ENCODE measurements at places on chromosomes 2 and 18.

GRCh38 chr2:165017966-165018596, 62.8 kb upstream of the SLC38A11 start:
- no peak for DNase-seq

DNA sequence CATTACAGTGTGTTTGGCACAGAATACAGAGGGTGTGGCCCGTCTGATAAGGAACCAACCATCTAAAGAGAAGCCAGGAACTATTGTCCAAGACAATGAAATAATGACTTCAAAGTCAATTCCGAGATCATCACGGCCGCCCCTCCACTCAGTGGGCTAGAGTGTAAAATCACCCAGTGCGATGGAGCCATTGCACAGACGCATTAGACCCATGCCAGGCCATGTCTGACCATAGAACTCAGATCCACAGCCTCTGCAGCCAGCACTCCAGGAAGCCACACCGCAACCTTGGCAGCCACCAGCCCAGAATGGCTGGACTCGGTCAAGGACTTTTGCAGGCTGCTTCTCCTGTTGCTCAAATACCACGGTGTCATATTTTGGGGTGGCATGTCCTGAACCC, 835.7 kb downstream of the DCDC2C start:
- DNase-seq: no peak

GRCh38 chr2:38731090-38731489, 20.1 kb downstream of the SRSF7 start:
- DNase-seq: no peak

- DNase-seq: no peak
Measured at GRCh38 chr2:237870126-237870525, 10.7 kb downstream of the RAMP1 start.

DNA sequence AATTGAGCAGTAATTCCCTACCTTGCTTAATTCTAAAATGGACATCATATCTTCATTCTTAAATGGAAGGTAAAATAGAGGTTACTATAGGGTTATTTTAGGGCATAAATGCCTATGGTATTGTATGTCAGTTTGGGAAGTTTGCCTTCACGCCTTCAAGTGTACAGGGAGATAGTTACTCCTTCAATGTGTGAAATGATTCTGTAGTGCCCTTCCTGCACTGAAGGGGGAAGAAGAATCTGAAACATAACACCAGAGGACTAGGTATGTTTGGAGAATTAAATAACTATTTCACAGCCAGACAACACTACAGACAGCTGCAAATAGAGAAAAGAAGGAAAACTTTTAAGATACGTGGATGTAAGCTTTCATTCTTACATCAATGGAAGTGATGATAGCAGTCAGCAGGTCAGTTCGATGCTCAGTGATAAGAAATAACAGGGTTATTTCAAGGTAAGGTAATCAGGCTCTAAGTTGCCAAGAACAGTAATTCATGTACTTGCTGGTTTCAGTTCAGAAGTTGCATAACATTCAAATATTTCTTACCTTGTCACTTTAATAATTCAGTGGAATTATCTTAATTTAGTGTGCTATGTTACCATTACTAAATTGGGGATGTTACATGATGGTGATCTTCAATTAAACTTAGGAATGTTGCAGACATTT, 4.0 kb downstream of the PKP4 start:
- DNase-seq: no peak

DNA sequence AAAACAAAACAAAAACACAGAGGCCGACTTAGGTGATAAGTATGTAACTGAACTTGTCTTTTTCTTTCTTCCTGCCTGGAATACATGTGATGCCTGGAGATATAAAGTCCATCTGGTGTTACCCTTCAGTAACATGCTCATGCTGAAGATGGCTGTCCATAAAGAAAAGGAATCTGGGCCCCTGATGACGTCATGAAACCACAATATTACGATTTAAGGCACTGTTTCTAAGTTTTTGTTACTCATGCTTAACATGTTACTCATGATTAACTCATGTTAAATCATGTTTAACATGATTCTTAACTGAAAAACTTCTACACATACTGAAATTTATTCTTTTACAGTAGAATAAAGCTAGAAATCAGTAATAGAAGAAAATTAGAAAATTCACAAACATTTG, 49.0 kb downstream of the STRADB start:
- no peak for DNase-seq

GRCh38 chr2:230931556-230932231, 6.7 kb upstream of the GPR55 start:
- no peak for DNase-seq

GRCh38 chr18:37299471-37300304, 265.9 kb downstream of the CELF4 start:
- DNase-seq: peak; percentile 53

DNA sequence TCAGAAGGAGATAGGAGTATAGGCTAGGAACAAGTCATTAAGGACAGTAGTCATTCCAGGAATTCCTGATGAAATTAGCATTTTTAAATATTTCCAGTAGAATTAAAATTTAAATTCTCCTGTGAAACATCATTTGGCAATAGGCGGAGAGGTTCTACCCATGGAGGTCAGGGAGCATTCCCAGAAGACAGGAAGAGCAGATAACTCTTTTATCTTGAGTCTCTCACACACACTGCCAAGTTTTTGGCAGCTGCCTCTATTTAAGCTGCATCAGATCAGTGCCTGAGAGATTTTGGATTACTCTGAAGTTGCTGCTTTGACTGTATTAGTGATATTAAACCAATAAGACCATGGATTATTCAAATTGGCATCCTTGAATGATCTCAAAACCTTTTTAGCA, 714.7 kb downstream of the EPHA4 start:
- DNase-seq: no peak

DNA sequence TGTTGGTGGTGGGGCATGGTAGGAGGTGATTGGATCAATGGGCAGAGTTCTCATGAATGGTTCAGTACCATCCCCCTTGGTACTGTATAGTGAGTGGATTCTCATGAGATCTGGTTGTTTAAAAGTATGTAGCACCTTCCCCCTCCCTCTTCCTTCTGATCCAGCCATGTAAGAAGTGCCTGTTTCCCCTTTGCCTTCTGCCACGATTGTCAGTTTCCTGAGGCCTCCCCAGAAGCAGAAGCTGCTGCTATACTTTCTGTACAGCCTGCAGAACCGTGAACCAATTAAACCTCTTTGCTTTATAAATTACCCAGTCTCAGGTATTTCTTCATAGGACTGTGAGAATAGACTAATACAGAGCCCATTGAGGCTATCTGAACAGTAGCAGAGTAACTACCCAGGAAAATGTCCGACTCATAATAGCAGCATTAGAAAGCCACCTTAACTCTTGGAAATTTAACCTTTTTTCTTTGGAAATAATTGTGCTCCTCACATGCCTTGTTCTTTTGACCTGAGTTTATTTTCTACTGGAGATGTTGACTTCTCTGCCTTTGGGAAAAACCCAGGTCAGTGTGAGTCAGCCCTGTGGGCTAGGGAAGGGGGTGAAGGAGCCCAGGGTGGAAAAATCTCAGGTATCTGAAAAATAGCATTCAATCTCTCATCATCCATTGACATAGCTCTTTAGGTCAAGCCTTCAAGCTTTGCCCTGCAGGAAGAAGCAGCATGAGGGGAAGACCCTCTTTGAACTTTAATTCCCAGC, 18.1 kb downstream of the CYP1B1 start:
- no peak for DNase-seq

DNA sequence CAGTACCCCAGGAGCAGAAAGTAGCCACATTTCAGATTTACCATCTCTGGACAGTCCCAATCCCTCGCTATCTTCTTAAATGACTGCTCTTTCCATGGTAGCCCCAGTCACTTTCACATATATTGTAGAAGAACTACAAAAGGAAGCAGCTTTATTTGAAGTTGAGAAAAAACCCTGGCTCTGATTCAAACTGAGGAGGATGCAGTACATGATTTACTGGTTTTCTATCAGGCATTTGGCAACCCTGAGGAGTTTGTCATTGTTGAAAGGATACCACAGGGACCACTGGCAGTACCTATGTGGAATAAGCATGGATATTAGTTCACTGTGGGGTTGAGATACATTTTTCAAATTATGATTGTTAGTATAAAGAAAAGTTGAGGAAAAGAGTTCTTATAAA, 640.9 kb upstream of the SETBP1 start:
- DNase-seq: no peak

GRCh38 chr2:70691497-70692140, 76.4 kb downstream of the ADD2 start:
- no peak for DNase-seq

GRCh38 chr2:63598981-63599380, 10.2 kb downstream of the MDH1 start:
- no peak for DNase-seq

GRCh38 chr2:38435775-38436174, 58.7 kb upstream of the ATL2 start:
- DNase-seq: no peak

DNA sequence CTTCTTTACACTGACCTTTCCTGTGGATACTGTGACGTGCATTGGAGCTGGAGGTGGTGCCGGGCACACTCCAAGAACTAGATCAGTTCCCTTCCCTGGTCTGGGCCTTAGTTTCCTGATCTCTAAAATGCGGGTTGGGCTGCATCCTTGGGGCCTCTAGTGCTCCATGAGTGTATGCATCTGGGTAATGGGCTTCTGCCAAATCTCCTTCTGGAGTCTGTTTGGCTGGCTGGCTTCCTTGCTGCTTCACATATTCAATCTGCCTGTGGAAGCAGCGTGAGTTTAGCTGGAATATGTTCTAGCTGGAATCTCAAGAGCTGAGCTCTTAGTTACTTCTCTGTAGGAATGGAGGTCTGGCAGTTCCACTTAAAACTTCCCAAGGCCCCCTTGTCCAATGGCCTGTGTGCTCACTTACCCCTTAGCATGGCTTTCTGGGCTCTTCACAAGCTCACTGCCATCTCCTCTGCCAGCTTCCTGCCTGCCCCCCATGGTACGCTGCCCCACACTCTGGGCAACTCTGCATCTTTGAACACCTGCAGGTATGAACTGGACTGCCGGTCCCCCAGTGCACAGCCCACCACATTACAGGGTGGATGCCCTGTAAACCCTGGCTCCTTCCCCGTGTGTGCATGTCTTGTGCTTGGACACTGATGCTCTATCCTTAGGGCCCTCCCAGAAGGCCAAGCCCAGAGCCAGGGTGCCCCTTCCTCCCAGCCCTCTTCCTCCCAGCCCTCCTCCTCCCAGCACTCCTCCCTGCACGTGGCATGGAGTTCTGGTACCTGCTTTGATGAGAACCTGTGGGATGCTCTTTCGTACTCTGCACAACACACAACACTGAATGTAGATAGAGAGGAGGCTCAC, 103.6 kb upstream of the SMAD2 start:
- no peak for DNase-seq
